ENCODE measurements at places on chromosomes 7 and 10. TPM values are rescaled to one million over a fixed set of nuclear protein-coding genes. Genes with fewer than 3 reads are reported as not detected.

GRCh38 chr10:59517341-59517899, 155.1 kb upstream of the FAM13C start:
- DNase-seq = no peak

- no peak for DNase-seq
Observed at GRCh38 chr10:98745645-98746044, 298.9 kb upstream of the HPS1 start.

- no peak for DNase-seq
Observed at GRCh38 chr10:128759174-128759573, 633.0 kb upstream of the MKI67 start.

EPDR1 gene
- total RNA-seq = 19.2 TPM

GRCh38 chr7:33909755-33910154, 4.4 kb downstream of the BMPER start:
- no peak for DNase-seq

GRCh38 chr7:110909117-110909516, 181.8 kb upstream of the LRRN3 start:
- DNase-seq = no peak

GRCh38 chr7:98520356-98520951, 96.6 kb upstream of the NPTX2 start:
- DNase-seq = no peak

GRCh38 chr7:155591055-155591775, 44.9 kb upstream of the CNPY1 start:
- no peak for DNase-seq

GRCh38 chr7:47302560-47302959, 279.4 kb downstream of the TNS3 start:
- no peak for DNase-seq

DNA sequence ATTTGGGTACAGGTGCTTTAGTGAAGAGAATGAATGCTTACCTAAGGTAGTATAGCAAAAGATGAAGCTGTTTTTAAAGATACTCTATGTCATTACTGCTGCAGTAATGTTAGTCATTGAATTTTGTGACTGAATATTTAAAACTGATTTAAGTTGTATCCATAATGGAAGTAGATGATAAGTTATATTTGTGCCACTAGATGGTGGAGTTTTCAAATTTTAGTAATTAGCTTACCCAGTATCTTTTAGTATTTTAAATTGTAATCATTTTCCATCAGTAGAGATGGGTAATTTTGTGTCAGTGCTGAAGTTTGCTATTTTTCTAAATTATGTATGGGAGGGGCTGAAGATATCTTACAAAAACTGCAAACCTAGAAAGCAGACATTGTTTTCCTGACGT, 25.2 kb downstream of the HBP1 start:
- no peak for DNase-seq

- no peak for DNase-seq
Observed at GRCh38 chr10:114239117-114239993, at the start of gene VWA2. Gene VWA2 (plus strand): TSS chr10:114239254. CDS start chr10:114248714, 9,460 bp downstream.

GRCh38 chr7:43511769-43512515, 71.0 kb upstream of the STK17A start:
- no peak for DNase-seq

GRCh38 chr10:133090654-133091053, 2.9 kb downstream of the ADGRA1 start:
- no peak for DNase-seq

- DNase-seq = no peak
Observed at GRCh38 chr10:111956841-111957240, 226.7 kb downstream of the GPAM start.

DNA sequence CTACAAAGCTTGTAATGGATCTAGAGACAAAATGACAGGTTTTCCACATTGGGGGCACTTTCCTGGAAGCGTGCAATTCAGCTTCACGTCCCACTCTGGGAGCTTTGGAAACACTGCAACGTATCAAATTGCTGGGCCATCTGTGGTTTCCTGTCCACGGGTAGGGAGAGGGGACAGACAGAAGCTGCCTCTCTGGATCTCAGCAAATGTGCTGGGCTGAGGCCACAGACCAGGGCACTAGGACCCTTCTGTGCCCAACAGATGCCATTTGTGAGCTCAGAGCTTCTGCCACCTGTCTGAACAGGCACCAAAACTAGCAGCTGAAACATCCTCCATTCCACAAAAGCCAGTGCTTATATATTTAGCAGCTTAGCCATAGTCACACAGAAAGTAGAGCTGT, 40.9 kb upstream of the FRMD4A start:
- DNase-seq = no peak

DNA sequence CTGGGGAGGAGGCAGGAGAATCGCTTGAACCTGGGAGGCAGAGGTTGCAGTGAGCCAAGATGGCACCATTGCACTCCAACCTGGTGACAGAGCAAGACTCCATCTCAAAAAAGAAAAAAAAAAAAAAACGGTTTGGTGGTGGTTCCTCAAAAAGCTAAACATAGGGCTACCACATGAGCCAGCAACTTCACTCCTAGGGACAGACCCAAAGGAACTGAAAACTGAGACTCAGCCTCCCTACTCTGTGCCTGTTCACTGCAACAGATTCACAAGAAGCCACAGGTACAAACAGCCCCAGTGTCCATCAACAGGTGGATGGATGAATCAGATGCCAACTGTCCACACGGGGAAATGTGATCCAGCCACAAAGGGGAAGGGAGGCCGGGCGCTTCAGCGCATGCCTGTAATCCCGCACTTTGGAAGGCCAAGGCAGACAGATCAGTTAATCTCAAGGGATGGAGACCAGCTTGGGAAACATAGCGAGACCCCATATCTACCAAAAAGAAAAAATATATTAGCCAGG, 79.1 kb upstream of the TNRC18 start:
- DNase-seq = no peak

DNA sequence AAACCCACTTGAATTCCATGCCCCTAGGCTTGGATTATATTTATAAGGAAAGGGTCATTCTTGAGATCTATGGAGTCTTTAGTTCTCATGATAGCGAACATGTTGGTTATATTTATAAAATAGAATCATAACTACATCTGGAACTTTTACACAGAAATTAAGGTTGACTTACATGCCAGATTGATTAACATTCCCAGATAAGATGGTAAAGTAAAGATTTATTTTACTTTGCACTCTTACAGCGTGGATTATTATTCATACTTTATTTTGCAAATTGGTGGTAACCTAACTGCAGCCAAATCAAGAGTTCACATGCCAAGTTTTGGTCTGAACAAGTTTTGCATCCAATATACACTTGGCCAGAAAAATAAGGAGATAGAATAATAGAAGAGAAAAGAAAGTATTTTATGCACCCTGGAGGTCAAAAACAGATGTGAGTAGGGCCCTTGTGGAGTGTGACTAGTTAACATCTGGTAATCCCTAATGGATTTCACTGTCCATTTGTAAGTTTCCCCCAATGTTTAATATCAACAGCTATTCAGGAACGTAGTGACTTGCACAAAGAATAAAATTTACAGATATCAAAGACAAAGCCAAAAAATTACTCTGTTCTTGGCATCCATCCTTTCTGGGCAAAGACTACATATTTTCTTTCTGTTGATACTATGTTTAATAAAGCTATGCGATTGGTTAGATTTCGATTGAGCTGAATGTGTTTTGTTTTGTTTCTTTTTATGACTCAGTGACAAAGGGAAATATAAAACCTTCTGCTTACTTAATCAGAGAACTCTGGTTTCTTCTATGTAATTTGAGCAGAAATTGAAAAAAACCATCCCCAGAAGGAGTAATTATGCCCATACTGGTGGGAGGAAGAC, 10.1 kb upstream of the TMEM26 start:
- DNase-seq = no peak

VPS26A gene
- total RNA-seq = 46.8 TPM

DNA sequence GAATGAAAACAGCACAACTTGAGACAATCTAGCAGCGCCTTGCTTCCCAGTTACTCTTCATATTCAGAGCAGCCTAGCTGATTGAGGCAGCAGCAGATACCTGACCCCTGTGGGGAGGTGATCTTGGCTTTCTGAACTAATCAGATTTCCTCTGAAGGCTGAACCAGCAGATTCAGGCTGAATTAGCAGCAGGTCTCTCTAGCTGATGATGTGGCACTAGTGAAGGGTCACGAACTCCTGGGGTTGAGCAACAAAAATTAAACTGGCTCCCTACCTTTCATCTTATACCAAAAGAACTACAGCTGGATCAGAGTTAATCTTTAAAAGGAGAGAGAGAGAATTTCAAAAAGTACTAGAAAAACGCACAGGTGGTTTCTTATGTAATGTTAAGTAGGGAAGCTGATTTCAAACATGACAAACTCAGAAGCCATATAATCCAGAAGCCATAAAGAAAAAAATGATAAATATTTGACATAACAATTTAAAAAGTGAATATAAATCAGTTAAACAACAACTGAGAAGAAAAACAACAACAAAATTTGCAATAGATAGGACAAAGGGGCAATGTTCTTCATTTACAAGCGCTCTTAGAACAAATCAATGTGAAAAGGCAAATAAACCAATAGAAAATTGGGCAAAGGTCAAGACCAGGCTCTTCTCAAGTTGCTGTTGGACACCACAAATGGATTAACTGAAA, 13.5 kb downstream of the SLC25A13 start:
- DNase-seq = no peak

GRCh38 chr10:110802551-110803238, 69.0 kb upstream of the PDCD4 start:
- DNase-seq = no peak

- DNase-seq = no peak
Observed at GRCh38 chr7:148699782-148700629, 1.3 kb downstream of the CUL1 start.

CALML3 gene
- total RNA-seq = not detected

DNA sequence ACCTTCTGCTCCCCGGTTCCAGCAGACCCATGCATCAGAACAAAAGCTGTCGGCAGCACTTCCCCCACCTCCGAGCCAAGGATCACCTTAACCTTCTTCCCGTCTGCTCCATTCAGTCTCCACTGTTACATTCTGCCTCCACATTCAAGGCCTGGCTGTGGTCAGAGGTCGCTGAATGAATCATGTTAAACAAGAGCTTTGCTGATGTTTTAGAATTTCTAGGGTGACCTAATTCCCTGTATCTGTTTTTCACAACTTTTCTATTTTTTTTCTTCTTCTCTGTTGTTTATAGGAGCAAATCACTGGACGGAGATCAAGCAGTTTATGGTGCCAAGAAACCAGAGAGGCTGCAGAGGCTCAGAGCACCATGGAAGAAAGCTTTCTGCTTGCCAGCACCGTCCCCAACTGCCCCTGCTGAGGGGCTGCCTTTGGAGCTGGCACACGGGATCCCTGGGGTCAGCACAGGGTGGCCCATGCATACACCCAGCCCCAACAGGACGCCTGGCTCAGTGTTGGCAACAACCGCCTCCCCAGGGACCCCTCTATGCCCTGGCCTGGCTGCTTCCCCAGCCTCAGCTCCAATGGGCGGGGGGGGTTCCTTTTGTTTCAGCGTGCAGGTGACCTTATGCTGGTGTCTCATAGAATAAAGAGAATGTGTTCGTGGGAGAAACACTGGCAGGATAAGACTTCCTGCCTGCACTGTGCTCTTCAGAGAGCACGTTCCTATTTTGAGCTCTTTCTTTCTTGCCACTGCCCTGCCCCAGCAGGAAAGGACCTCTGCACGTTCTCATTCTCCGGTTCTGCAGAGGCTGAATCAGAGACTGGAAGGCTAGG, 182.7 kb upstream of the LYZL2 start:
- DNase-seq = peak; percentile 27

PSMG3 gene
- 30.9 TPM for total RNA-seq

GRCh38 chr7:99469381-99470065, 3.2 kb upstream of the ZNF789 start:
- DNase-seq = no peak

SPDYE9 gene
- not detected for total RNA-seq

- no peak for DNase-seq
Observed at GRCh38 chr10:86946213-86947155, 10.9 kb downstream of the MMRN2 start.

GRCh38 chr10:22791665-22792064, 77.3 kb upstream of the PIP4K2A start:
- no peak for DNase-seq
